ENCODE measurements at places on chromosomes 2 and 18.

DNA sequence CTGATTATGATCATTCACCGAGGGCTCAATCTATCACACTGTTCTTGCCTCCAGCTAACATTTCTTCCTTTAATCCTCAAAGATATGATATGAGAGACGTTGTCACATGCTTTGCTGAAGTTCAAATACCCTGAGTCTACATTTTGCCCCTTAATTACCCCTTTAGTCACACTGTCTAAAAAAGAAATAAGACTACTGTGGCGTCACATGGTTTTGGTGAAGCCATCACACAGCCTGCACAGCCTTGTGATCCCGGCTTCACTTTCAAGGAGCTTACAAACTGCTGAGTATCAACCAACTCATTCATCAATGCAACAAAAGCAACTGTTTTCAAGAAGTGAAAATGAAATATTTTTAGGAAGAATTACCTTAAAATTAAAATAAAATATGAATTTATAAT, 31.9 kb upstream of the SOCS6 start:
- DNase-seq: no peak

GRCh38 chr2:164725542-164725941, 104.3 kb upstream of the GRB14 start:
- no peak for DNase-seq

DNA sequence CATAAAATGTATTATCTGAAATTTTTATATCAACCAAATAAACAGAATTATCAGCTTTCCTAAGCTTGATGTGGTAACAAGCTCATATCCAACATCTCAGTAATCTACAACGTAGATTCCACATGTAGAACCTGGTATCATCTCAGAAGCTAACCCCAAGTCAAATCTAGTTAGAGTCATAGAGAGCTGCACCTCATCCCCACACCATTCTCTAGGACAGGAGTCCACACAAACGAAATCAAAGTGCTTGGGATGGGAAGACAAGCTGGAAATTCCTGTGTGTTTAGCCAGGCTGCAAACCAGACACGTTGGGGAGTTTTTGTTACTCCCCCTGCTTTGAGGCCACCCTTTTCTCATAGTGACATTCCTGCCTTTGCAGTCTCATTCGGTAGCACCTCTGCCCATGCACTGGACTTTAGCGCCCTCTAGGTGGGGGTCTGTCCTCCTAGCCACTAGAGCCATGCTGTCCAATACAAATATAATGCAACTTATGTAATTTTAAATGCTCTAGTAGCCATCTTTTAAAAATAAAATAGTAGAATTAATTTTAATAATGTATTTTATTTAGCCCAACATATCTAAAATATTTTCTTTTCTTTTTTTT, 28.1 kb upstream of the SATB2 start:
- DNase-seq: peak; percentile 30

DNA sequence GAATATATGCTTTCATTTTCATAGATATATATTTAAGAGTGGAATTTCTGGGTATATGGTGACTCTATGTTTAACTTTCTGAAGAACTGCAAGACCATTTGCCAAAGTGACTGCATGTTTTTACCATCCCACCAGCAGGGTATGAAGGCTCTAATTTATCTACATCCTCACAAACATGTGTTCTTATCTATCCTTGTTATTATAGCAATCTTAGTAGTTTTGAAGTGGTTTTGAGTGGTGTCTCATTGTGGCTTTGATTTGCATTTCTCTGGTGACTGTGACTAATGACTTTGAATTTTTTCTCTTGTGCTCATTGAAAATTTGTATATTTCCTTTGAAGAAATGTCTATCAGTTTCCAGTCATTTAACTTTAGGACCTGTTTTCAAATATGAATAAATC, 310.2 kb upstream of the NRP2 start:
- DNase-seq: no peak

GRCh38 chr2:237270520-237270919, 143.4 kb downstream of the COL6A3 start:
- DNase-seq: no peak

- no peak for DNase-seq
Measured at GRCh38 chr2:172919732-172920131, 155.9 kb upstream of the MAP3K20 start.

DNA sequence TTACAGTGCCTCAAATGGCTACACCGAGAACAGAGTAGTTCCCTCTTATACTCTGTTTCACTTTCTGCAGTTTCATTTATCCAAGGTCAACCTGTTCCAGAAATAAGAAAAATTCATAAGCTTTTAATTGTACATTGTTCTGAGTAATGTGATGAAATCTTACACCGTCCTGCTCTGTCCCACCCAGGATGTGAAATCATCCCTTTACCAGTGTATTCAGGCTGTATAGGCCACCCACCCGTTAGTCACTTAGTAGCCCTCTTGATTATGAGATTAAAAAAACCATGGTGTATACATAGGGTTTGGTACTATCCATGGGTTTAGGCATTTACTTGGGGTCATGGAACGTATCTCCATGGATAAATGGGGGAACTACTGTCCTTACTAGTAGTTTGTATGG, 29.8 kb downstream of the STARD6 start:
- no peak for DNase-seq

DNA sequence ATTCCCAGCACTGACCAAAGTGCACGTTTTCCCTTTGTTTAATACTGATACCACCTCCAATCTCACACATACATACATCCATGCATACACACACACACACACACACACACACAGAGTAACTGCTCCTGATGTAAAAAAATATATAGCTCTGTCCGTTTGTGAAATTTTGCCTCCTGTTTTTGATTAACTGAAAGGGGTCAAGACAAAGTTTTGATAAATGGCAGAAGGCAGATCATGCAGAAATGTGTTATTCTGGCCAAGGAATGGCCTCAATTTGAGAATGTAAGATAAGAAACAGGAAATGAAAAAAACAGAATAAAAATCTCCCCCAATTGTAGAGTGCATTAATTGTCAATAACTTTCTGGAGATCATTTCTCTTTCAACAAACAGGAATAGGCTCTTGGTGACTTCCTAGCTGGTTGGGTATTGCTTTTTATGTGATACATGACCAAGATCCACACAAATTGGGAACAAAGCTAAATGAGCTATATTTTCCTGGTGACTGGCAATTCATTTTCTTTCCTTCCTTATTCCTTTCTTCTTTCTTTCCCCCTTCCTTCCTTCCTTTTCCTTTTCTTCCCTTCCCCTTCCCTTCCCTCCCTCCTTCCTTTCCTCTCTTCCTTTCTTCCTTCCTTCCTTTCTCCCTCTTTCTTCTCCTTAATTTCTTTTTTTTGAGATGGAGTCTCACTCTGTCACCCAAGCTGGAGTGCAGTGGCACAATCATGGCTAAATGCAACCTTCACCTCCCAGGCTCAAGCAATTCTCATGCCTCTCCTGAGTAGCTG, 88.9 kb upstream of the PMAIP1 start:
- no peak for DNase-seq
